ENCODE measurements at places on chromosomes 4 and X. TPM values are rescaled to one million over a fixed set of nuclear protein-coding genes. Genes with fewer than 3 reads are reported as not detected.

CXCL11 gene
- not detected for total RNA-seq

DNA sequence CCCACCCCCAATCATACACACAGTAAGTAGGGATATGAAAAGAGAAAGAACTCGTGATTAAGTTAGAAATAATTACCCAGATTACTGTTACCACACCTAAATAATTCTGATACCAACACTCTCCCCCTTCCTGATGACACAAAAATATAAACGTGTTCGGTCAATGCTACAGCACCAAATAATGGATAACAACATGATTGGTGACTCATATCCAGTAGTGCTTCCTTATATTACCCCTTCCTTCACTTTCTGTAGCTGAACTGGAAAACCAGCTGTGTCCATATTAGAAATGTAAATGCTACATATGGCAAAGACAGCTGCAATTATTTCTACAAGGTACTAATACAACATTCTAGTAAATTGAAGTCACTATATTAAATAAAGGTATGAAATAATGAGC is 20.8 kb downstream of the EIF4E start:
- DNase-seq = no peak

DNA sequence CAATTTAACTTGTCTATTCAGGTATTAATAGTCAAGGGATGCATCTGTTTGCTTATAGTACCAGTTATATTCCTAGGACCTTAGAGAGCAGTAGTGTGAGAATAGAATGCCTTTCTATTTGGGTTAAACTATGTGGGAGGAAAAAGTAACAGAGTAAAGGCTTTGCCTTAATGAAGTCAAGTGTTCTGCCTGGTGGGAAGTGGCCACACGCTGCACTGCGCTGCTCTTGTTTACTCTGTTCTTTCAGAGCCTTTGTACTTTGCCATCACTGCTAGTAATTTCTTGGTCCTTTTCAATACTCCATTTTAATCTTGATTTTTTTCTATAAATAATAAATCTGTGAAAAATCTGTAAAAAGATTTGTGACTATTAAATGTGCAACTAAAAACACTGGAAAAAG is 38.0 kb downstream of the YIPF6 start:
- DNase-seq = no peak

DNA sequence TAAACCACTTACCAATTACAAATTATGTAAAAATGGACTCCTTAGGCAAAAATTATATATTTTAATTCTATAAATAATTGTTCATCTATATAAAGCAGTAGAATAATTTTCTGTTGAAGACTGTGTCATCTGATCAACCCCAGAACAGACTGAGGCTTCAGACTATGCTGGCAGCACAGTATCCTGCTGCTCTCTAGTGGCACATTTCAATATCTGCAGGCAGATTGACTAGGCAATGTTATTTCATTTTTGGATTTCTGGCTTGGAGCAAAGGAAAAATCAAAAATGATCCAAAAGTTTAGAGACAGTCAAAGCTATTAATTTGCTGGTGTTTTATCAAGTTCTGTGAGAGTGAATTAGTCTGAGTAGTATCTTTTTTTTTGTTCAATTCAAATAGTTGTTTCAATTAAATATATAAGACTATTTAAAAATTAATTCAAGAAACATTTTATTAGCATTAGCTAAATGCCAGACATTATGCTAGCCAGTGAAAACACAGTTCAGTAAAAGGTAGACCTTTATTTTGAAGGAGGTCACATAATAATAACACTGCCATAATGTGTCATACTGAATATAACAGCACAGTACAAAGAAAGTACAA is 21.3 kb upstream of the SULT1E1 start:
- DNase-seq = no peak

DNA sequence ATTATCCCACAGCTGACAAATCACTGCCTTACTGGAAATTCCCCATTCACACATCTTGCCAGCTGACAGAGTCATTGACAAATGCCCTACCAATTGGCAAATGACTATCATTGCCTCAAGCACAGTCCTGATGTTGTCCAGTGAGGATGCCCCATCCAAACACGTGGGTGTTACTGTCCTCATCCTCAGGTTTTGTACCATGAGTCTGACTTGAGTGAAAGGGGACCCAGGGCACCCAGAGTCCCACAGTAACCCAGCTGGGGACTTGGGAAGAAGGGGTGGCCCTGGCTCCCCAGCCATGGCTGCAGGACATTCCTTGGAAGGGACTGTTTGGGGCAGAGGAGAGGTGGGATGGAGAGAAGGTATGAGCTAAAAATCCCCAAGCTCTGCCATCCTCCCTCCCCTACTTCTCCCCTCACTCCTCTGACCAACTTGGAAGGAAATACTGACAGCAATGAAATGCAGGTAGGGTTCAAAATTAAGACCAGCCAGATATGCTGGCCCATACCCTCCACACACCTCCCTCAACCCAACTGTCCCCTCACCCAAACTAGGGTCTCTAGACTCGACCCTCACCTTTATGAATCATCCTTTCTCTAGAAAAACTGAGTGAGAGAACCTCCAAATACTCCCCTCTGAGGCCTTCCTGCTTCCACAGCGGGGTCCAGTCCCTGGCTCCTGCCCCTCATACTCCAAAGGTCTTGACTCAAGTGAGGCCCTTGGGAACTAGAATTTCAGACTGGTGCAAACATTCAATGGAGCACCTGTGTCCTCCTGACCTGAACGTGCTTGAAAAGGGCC is 5.1 kb downstream of the TIMP1 start:
- DNase-seq = no peak
